ENCODE measurements at places on chromosomes 7 and 10.

GRCh38 chr10:49762566-49762877 is 399 bp upstream of the OGDHL start:
- no peak for DNase-seq

- DNase-seq: no peak
Observed at GRCh38 chr7:143367972-143368371, 5.5 kb upstream of the FAM131B start.

- no peak for DNase-seq
Observed at GRCh38 chr7:12107841-12108254, 103.2 kb upstream of the TMEM106B start.

GRCh38 chr7:108147031-108147563 is 16.9 kb upstream of the LAMB4 start:
- DNase-seq: no peak

GRCh38 chr10:43160046-43160920 is 22.0 kb downstream of the CSGALNACT2 start:
- DNase-seq: no peak

DNA sequence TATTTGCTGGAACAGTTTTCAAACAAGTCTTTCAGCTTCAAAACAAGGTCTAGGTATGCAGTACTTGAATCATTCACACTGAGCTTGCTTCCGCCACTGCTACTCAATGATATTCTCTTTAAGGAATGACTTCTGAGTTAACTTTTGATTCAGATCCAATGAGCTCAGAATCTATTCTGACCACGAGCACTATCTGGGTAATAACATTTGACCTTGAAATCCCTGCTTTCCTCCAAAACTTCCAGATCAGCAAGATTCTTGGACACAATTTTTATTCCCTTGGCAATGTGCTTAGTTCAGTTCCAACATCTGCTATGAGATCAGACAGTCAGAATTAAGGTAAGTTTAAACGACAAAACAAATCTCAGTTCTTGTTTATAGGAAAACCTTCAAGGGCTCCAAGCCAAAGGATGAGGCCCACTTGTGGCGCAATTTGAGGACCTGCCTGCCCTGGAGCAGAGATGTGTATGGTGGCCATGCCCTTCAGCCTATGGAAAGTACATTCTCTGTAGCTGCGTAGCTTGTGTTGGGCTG is 87.2 kb downstream of the RNF216 start:
- DNase-seq: no peak

- no peak for DNase-seq
Observed at GRCh38 chr10:12501324-12501723, 152.0 kb downstream of the CAMK1D start.

DNA sequence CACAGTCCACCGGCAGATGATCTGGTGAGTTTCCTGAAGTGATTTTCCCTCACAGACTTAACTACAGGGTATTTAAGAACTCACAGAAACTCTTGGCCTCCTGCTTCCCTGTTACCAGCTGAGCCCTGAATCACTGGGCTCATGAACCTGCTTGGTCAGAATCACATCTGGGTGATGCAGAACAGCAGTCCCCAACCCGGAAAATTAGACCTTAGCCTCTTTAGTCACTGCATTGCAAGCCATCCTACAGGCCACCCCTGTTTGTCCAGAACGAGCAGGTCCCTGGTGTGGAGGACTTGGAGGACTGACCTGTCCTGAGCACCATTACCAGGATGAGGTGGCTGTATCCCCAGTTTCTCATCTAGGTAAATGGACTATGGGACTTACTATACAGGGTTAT is 539.2 kb downstream of the TNS3 start:
- DNase-seq: no peak

- DNase-seq: no peak
Observed at GRCh38 chr7:84422790-84423189, 228.2 kb upstream of the SEMA3A start.

DNA sequence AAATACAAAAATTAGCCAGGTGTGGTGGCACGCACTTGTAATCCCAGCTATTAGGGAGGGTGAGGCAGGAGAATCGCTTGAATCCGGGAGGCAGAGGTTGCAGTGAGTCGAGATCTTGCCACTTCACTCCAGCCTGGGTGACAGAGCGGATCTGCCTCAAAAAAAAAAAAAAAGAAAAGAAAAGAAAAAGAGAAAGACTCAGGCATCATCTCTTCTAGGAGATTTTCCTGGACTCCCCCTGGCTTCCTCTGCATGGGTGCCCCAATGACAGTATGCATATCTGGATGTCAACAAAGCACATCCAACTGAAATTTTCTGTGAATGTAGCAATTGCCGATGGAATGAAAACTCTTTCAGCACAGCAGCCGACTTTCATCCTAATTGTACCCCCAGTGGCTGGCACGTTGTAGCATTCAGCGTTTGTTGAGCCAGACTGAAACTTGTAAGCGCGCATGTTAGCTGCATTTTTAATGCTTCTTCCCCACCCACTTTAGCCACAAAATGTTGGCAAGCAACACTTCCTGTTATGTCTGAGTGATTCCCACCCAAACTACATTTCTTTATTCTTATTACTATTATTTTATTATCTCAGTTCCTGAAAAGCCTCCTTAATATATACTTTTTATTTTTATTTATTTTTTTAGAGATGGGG is 70.2 kb downstream of the PRTFDC1 start:
- DNase-seq: no peak

GRCh38 chr7:51244885-51245284 is 71.7 kb downstream of the COBL start:
- no peak for DNase-seq

GRCh38 chr10:14328881-14329672 is 1.6 kb downstream of the FRMD4A start:
- DNase-seq: no peak

- DNase-seq: no peak
Observed at GRCh38 chr7:138735399-138735798, 34.2 kb upstream of the SVOPL start.

DNA sequence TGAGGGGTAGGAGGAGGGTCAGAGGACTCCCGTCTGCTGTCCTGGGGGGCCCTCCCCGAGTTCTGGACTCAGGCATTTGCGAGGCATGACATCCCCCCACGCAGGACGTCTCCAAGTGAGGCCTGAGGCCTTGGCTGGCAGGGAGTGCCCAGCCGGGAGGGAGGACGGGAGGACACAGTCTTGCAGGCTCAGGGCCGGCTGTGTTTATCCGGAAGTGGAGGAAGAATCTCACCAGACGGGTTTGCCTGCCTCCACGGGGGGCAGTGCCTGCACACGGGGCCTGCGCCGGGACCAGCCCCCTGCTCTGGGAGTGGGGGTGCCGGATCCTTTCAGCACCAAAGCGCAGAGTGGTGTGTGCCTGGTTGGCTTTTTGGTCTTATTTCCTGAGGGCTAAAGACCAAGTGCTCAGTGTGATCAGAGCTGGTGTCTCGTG is 10.9 kb downstream of the PWWP2B start:
- DNase-seq: no peak

DNA sequence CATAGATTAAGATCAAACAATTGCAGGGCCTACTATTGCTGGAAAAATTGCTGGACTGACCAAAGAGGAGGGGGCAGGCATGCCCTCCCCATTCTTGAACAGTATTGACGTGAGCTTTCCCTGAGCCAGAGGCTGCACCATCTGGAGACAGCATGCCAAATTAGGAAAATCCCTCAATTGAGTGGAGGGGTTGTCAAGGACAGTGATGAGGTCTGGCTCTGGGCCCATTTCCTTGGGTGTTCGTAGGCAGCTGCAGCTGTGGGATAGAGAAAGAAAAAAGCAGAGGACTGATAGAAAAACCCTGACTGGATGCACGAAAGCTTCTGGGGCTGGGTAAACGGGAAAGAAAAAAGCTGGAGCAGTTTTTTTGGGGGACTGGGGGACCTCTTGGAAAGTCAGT is 22.8 kb upstream of the ORC5 start:
- no peak for DNase-seq

DNA sequence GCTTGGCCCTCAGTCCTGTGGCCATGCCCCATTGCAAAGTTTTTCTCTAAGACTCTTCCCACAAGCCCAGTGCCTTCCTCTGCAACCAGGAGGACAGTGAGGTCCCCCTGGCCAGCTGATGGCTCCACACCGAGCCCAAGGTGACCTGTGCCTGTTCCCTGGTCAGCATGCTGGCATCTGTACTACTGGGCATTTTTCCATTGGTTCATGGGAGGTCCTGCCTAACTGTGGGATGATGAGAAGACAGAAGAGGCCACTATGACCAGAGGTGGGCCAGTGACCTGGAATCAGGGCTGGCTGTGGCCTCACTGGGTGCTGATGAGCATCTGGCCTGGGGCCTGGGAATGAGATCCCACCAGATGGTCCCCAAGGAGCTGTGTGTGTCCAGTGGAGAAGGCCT is 20.2 kb downstream of the CALML3 start:
- no peak for DNase-seq

DNA sequence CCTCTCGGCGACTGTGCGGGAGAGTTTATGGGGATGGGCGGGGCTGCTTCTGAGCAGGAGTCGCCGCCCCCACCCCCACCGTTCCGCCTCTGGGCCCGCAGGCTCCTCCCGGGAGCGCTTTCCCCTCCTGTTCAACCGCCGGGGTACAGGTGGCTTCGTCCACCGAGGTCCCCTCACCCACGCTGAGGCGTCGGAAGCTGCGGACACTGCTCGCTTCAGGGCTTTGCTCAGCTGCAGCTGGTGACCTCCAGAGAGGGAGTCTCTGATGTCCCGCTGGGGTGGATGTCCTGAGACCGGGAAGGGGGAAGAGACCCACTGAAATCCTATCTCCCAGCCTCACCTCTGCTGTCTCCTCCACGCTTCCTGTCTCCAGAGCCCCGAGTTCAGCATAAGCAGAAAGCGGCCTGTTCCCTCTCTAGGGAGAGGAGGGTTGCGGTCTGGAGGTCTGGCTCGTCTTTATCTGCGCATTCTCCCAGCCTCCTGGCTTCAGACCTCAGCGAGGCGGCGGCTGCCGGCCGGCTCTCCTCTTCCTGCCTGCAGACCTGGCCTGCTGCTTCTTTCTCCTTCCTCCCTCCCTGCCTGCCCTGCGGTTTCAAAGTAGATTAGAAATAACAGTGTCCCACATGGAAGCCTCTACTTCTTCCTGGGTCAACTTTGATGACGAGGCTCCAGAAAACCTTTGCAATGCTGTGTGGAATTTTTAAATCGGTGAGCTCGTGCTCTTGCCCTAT is 1.8 kb downstream of the CYP2E1 start:
- DNase-seq: no peak

- DNase-seq: no peak
Observed at GRCh38 chr10:44574596-44575480, 189.9 kb upstream of the CXCL12 start.

GRCh38 chr10:100655326-100655759 is 90.0 kb upstream of the PAX2 start:
- DNase-seq: no peak

DNA sequence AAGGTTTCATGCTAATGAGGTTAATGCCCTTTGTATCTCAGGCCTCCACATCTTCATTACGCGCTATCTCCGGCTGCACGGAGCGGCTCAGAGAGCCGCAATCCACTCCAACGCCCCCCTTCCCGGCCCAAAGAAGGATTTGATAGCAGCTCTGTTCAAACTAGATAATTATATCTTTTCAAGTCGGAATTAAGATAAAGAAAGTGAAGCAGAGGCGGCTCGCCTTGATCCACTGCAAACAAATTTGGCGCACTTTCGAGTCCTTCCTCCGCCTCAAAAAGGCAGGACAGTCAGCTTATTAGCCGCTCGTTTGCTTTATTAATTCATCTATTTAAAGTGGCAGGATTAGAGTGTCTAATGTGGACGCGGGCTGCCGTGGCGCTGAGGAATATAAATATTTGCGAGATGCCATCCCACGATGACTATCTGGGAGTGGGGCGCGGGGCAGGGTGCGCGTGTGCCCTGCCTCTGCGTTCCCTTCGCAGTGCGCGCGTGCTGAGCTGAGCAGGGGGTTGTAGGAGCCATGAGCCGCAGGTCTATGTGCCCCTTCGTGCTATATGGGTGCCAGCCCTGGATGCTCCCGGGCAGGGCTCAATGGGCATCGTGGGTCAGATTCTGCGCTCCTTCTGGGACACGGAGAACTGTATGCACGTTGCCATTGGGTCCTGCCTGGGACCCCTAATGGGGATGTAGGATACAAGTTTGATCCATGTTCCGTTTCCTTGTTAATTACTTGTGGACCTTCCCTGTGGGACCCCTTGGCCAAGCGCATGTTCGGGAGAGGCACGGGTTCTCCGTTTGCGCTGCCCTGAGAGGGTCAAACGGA is 9.0 kb downstream of the EMX2 start:
- DNase-seq: no peak

GRCh38 chr10:78464856-78465267 is 431.2 kb downstream of the RPS24 start:
- no peak for DNase-seq

GRCh38 chr7:110621289-110621688 is 469.6 kb upstream of the LRRN3 start:
- no peak for DNase-seq

- no peak for DNase-seq
Observed at GRCh38 chr10:132677096-132677472, 108.9 kb downstream of the NKX6-2 start.

GRCh38 chr10:11760861-11761260 is 18.7 kb downstream of the ECHDC3 start:
- DNase-seq: no peak

GRCh38 chr10:77416311-77417135 is 221.1 kb downstream of the KCNMA1 start:
- no peak for DNase-seq

GRCh38 chr10:127041552-127041951 is 136.3 kb downstream of the DOCK1 start:
- no peak for DNase-seq

- no peak for DNase-seq
Observed at GRCh38 chr7:70033226-70033625, 435.0 kb downstream of the AUTS2 start.

Data from stimulated activated CD8-positive, alpha-beta memory T cell treated with anti-CD3 and anti-CD28 coated beads, Interleukin-2, amount 100 ng/mL, for 48 hours (primary cell).